ENCODE measurements at places on chromosomes 12 and 14.

DNA sequence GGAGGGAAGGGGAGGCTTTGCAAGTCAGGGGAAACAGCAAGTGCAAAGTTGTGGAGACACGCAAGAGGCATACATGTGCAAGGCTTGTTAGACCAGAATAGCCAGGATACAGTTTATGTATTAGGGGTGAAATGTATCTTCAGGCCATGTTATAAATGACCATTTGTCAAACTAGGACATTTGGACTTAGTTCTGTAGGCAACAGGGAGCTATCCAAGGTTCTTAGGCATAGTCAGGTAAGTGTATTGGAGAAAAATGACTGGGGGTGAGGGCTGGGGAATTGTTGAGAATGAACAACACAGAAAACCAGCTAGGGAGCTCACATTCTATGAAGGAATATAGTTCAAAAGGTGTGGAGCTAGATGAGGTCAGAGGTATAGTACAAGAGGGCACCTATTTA is 42.5 kb downstream of the TPH2 start:
- DNase-seq, result no peak

- no peak for DNase-seq
Measured at GRCh38 chr12:31728289-31728916, 418 bp downstream of the AMN1 start.

DNA sequence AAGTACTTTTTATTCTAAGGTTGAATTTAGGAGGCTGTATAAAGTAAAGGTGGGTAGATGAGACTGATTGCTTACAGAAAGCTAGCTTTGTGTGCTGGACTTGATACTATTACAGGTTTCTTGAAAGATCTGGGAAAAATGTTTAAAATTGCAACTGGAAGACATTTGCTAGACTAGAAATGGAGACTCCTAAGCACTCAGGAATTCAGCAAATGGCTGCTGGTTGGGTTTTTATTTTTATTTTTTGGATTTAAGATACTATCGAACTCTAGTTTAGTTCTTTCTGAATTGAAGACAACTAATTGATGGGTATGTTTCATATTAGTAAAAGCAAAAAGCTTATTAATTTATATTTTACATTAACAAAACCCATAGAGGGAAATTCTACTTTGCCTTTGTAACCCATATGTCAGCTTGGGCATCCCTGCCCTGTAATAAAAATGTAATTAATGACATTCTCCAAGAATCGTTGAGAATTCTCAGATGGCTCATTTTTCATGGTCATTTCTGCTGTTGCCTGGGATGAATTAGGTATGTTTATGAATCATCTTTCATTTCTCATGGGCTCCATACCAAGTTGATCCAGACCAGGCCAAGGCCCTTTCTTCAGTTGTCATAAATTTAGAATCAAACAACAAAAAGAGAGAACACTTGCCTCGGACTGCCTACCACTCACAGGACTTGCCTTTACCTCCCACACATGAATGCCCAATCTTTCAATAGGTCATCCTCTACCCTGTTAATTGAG is 102.1 kb downstream of the ERGIC2 start:
- no peak for DNase-seq

DNA sequence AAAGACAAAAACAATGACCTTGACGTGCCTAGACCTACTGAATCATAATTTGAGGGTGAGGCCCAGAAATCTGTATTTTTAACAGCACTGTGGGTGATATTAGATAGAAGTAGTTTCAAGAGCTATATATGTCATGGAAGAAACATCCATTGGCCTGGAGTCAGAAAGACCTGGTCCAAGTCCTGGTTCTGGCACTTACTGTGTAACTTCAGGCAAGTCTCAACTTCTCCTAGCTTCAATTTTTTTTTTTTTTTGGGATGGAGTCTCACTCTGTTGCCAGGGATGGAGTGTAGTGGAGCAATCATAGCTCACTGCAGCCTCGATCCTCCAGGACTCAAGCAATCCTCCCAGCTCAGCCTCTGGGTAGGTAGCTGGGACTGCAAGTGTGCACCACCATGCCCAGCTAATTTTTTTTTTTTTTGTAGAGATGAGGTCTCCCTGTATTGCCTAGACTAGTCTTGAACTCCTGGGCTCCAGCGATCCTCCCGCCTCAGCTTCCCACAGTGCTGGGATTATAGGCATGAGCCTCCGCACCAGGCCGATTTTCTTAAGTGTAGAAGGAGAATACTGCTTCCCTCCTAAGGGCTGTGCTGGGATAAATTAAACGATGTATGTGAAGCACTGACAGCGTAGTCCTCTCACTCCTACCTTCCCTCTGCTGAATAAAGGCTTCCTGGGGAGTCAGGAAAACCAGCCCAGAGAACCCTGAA is 14.3 kb upstream of the GPX2 start:
- no peak for DNase-seq

GRCh38 chr12:112422531-112422930 is 3.8 kb downstream of the PTPN11 start:
- no peak for DNase-seq

DNA sequence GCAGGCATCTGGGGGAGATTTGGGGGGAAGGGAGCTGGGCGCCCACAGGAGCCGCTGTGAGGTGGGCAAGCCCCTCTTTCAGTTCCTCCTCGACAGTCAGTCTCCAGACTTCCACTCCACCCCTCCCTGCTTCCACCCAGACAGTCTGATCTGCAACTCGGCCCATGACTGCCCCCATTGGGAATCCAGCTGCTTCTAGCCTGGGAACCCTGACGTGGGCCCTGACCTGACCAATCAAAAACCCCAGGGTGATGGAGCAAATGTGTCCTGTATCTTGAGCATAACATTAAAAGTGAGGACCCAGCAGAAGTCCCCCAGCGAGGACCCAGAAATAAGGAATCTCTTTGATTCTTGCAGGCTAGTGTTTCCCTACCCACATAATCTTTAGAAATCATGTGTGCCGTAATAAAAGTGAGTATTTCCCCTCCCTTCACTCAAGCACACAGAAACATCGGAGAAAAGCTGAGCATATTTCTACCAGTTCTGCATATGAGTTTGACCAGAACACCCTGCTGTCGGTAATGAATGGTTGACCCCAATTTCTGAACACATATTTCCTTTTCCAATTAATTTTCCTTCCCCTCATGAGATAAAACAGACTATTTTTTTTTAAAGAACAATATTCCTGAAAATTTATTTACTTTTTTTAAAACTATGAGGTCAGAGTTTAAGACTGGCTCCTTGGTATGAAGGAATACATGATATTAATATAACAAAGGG is 6.4 kb downstream of the SSH1 start:
- no peak for DNase-seq

DNA sequence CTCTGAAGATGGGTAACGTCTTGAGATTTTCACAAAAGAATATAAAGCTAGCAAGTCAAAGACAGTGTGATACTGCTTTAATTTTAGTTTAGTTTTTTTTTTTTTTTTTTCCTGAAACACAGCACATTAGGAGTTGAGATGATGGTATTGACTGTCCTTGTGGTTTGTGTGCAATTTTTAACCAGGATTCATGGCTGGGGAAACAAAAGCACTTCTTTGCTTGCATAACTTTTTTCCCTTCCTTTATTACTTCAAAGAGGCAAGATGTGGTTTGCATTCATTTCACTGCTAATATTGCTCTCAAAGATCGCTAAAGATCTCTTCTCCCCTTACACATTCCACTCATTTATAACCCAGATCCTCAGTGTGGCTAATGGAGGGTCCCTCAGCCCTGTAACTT is 157.1 kb upstream of the PZP start:
- DNase-seq, result no peak

DNA sequence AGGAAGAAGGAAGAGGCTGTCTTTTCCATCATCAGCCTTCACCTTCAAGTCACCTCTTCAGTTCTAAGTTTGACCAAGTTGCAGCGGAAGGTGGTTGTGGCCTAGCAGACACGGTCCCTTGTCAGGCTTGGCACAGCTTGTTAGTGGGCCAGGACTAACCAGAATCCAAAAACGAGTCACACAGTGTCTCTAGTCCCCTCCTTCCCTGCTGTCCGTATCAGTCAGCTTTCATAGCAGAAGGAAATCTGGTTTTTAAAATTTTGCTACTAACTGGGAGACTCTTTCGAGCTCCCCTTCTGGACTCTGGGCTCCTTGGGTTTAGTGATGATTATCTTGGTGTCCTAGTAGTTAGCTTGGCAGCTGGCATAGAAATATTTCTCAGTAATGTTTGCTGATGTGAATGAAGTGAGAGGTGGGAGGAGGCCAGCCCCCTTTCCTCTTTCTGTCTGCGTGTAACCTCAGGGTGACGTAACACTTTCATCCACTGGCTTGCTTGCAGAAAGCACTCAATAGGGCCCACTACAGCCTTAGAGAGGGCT is 3.8 kb downstream of the ETV6 start:
- no peak for DNase-seq

- DNase-seq, result peak; percentile 8
Measured at GRCh38 chr12:74689071-74689655, 151.5 kb downstream of the ATXN7L3B start.

GRCh38 chr12:117155278-117156060 is 34.8 kb downstream of the FBXO21 start:
- no peak for DNase-seq

DNA sequence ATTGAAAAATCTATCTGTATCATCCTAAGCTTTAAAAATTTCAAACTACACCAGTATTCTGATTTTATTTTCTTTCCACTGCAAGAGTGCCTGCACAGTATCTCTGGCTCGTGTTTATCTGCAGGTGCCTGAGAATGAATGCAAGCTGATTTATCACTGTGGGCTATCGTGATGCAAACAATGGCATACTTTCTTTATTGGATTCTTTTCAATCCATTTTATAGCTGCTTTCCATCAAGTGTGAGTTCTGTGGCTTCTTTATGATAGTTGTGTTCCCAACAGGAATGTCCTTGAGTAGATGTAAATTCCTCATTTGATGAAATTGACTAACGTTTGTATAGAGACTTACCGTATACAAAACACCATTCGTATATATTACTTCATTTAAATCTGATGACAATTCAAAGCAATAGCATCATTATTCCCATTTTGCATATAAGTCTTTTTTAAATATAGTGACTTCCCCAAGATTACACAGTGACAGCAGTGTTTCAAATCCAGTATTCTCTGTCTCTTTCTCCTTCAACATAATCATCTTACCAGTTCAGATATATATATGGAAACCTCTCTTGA is 160.3 kb upstream of the ABCD2 start:
- no peak for DNase-seq

DNA sequence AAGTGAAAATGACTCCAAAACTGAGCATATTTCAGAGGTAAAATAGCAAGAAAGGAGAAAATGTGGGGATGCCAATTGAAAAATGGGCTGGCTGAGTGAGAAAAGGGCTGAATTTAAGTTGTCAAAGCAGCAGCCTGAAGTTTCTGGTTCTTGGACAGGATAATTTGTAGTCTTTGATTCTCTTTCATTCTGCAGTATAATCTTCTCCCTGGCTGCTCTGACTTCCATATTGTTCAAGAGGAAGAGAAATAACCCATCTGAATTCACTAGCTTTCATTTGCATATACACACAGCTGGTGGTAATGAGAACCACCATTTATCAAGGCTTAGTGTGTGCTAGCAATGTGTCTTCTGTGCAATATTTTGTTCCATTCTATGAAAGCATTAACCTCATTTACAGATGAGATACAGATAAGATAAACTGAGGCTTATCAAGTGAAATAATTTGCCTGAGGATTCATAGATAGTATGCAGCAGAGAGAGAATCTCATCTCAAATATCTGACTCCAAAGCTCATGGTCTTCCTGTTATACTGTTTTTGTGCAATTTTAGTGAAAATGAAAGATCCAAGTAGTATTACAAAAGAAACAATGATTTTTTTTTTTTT is 184.2 kb downstream of the TMTC2 start:
- no peak for DNase-seq

- no peak for DNase-seq
Measured at GRCh38 chr14:31439561-31439960, 17.7 kb downstream of the DTD2 start.

GRCh38 chr14:59727073-59727661 is 143.4 kb downstream of the RTN1 start:
- DNase-seq, result no peak

DNA sequence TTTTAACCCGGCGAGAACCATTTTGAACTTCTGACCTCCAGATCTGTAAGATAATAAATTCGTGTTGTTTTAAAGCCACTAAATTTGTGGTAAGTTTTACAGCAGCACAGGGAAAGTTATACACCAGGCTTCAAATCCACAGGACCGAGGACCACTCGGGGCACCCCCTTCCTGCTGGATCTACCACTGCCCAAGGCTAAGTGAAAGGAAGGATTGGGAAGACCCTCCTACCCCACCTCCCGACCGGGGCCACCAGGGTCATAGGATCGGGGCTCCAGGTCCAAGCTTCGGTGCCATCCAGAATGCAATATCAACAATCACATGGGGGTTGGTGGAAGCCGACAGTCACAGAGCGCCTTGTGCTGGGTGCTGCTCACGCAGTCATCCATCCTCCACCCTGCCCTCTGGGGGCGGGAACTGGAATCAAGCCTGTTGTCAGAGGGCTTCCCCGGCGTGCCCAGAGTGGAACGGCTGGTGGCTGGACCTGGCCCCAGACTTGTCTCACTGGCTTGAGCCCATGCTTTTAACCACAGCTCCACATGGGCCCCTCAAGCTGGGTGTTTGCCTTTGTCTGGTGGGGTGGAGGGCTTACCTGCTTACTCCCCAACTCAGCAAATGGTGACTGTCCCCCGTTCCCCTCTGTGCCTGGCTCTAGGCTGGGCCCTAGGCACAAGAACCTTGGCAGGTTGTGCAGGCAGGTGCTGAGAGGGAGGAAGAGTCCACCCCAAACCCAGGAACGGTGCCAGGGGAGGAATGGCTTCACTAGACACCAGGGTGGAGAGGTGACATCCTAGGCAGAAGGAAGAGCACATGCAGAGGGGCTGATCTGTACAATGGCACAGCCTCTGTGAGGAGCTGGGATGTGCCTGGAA is 180.3 kb upstream of the RTL1 start:
- no peak for DNase-seq

DNA sequence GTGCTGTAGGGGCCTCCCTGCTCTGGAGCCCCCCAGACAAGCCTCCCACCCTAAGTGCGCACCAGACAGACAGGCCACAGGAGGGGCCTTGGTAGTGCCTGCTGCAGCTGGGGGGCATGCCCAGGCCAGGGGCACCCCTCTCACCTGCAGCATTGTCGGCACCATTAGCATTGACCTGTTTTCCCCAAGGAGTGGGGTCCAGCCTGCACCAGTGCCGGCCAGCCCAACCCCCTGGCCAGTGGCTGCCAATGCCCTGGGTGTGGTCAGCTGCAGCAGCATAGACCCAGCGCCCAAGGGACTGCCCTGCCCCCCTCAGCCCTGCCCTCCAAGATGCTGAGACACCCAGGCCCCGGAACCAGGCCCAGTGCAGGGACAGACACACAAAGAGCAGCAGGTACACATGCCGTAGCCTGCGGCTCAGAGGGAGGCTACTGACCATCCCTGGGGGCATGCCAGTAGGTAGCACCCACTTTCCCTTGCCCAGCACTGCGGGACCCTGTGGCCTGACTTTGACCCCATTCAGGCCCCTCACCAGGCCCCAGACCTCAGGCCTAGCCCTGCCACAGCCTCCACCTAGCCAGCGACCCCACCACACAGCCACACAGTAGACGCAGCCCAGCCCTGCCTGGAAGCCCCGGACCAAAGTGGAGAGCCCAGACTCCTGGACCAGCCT is 1.0 kb downstream of the AHNAK2 start:
- no peak for DNase-seq

GRCh38 chr14:94677213-94677612 is 65.0 kb downstream of the SERPINA3 start:
- DNase-seq, result no peak

GRCh38 chr14:67943947-67944346 is 124.4 kb downstream of the RAD51B start:
- DNase-seq, result peak; percentile 65
